GM18507 (cell line): ENCODE measurements at places on chromosomes 11 and 22.

GRCh38 chr11:10746871-10747270, 4.2 kb upstream of the CTR9 start:
- no peak for DNase-seq

- no peak for DNase-seq
These were observed 312.2 kb upstream of the MTNR1B start for GRCh38 chr11:92657226-92657625.

DNA sequence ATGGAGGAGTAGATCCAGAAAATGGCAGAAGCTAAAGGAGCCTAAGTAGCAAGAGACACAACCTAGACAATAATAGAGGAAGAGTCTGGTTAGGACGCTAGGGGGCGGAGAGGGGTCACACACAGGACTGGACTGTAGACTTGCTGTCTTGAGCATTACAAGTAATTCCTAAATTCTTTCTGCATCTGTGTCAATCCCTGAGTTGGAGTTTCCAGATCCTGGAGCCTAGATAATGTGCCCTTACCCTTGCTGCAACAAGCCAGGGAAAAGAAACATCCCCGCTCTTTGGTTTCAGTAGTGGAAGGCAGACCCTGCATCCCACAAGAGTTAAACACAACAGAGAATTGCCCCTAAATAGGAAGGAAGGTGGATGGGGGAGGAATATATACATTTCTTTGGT, 14.9 kb upstream of the CCDC73 start:
- DNase-seq = peak; percentile 35

DNA sequence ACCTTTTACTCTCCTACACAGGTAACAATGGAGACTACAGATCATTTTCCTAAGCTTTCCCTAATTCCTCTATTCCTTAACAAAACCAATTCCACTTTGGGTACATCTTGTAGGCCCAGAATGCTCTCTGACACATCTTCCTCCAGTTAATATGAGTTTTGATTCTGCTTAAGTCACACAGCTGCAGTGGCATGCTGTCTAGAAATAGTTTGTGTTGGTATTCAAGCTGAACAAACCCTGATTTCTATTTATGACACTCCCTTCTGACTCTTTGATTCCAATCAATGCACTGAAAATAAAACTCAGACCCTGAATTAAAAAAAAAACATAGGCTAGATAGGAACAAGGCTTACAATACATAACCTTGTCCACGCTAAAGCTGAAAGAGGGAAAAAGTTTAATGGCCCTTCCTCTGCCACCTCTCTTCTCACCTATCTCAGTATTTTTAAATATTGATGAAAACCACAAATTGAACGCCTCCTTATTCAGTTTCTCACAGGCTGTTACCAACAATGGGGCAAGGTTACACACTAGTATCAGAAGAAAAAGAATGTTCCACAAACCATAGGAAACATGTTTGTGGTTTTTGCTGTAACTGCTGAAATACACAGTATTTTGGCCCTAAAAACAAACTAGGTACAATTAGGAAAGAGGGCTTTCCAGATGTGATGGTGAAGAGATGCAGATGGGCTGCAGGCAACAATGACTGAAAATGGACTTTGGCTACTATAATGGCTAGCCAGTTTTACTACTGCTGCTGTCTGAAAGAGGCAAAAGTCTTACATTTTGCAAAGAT, 35.7 kb upstream of the GAB2 start:
- DNase-seq = no peak
